Right cardiac atrium (tissue), 5 donors: ENCODE measurements at places on chromosomes 5 and 9.

DNA sequence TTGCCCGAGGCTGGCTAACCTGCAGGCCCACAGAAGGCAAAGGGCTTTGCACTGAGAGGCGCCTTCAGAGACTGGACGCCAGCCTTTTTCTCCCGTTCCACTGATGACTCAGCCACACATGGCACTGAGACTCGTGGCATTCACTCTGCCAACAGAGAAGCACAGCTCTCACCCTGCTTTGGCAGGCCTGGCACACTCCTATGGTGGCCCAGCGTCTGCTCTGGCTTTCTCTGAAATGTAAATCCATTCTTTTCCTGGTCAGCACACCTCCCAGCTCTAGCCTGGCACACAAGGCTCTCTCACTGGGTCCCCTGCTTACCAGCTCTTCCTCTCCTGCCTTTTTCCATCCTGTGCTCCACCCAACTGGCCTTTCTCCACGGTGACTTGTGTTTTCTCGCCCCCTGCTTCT is 5.9 kb upstream of the MELK start:
- DNase-seq, result peak; percentile 32

GRCh38 chr9:35258660-35259474 is 97.1 kb downstream of the UNC13B start:
- DNase-seq, result peak; percentile 87

GRCh38 chr5:7871653-7872052 is 2.7 kb downstream of the MTRR start:
- DNase-seq, result no peak

- no peak for DNase-seq
Measured at GRCh38 chr9:14899815-14900193, 10.4 kb downstream of the FREM1 start.

GRCh38 chr5:169116961-169117461 is 183.9 kb downstream of the SLIT3 start:
- peak; percentile 41 for DNase-seq
